Activated T-helper 1 cell treated with anti-CD3 and anti-CD28 coated beads, Interleukin-12 subunit alpha, Interleukin-12 subunit beta, Interleukin-2, Interleukin-4 antibody, amounts not matched to agents 30 ng/mL and 10 ng/mL and 1 ng/mL, durations not matched to agents 14 hours and 24 hours and 36 hours (primary cell): ENCODE measurements at places on chromosomes 11 and 22. TPM values are rescaled to one million over a fixed set of nuclear protein-coding genes. Genes with fewer than 3 reads are reported as not detected.

DNA sequence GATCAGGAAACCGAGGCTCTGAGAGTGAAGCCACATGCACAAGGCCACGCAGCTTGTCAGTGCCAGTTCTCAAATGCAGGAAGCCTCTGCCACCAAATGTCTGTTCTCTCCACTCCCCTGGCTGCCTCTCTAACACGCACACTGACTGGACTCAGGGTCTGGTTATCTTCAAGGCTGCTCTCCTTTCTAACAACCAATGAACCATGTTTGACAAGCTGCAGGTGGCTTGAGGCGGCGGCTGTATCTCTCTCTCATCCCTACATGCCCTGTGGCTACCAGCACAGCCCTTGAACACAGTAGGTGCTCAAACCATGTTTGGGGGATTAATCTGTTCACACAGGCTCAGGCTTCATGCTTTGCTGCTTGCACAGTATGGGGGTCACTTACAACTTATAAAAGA, 23.7 kb downstream of the MFNG start:
- DNase-seq = no peak

- DNase-seq = no peak
Measured at GRCh38 chr22:47013861-47014635, 251.6 kb downstream of the TBC1D22A start.

- DNase-seq = no peak
Measured at GRCh38 chr11:3123761-3124733, 41.1 kb downstream of the OSBPL5 start.

DEPDC7 gene
- total RNA-seq = 0.26 and 0.61 TPM in 2 replicates

- DNase-seq = no peak
Measured at GRCh38 chr11:862081-862661, 19.5 kb downstream of the TSPAN4 start.

SCARF2 gene
- 0.24 and 0.41 TPM in 2 replicates for total RNA-seq
